ENCODE measurements at places on chromosomes 13 and 19.

- DNase-seq: no peak
These were observed 87.8 kb downstream of the IPO5 start for GRCh38 chr13:98041081-98041820.

- DNase-seq: no peak
These were observed 108.8 kb downstream of the KLF12 start for GRCh38 chr13:74025369-74025768.

- no peak for DNase-seq
These were observed 2.2 kb downstream of the ZNF787 start for GRCh38 chr19:56118666-56119581.

- no peak for DNase-seq
These were observed 579.1 kb downstream of the KCTD12 start for GRCh38 chr13:76307142-76307541.

GRCh38 chr19:35228177-35228930 lies at the start of gene FAM187B:
Gene FAM187B (minus strand): TSS chr19:35228739. CDS start chr19:35228680, 59 bp downstream.
- no peak for DNase-seq

- no peak for DNase-seq
These were observed 409.0 kb downstream of the GPC6 start for GRCh38 chr13:93635616-93636032.

DNA sequence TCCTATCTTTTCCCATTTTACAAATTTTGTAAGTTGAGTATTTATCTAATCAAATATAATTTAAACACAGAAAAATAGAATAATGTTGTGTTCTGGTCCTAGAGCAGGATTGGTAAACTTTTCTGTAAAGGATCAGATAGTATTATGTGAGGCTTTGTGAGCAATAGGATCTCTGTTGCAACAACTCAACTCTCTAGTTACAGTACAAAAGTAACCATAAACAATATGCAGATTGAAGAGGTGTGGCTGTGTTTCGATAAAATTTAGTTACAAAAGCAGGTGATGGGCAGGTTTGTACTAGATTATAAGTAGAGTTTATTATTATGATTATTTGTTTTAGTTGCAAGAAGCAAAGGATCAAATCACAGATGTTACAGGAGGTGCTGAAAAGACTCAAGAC lies 15.2 kb upstream of the C1QTNF9B start:
- no peak for DNase-seq

- no peak for DNase-seq
These were observed 5.2 kb upstream of the LMNB2 start for GRCh38 chr19:2461751-2462634.

DNA sequence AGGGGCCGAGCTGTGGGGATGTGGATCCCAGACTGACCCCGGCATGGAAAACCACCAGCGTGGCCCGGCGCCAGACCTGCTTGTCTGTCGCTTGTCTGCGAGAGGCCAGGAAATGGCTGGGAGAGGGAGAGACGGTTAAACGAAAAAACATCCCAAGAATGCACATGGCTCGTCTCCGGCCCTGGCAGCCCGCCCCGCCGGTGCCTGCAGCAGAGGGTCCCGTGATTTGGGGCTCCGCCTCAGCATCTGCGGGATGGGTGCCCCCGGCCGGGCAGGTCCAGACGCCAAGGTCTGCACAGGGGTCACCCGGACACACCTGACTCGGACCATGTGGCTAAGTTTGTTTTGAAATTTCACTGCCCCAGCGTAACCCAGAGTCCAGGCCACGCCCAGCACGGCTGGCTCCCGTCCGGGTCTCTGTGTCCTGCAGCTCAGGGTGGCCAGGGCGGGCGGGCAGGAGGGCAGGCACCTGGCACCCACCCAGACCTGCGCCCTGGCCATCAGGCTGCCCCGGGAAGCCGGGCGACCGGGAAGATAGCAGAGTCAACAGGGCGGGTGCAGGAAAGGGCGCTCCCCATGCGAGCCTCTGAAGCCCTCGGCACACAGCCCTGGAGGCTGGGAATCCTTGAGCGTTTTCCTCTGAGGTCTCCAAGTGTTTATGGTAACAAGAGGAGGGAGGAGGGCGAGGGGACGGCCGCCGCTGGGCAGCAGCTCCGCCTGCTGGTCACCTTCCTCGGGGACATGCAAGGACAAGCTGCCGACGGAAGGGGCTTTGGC lies 103.2 kb downstream of the GADD45B start:
- no peak for DNase-seq

DNA sequence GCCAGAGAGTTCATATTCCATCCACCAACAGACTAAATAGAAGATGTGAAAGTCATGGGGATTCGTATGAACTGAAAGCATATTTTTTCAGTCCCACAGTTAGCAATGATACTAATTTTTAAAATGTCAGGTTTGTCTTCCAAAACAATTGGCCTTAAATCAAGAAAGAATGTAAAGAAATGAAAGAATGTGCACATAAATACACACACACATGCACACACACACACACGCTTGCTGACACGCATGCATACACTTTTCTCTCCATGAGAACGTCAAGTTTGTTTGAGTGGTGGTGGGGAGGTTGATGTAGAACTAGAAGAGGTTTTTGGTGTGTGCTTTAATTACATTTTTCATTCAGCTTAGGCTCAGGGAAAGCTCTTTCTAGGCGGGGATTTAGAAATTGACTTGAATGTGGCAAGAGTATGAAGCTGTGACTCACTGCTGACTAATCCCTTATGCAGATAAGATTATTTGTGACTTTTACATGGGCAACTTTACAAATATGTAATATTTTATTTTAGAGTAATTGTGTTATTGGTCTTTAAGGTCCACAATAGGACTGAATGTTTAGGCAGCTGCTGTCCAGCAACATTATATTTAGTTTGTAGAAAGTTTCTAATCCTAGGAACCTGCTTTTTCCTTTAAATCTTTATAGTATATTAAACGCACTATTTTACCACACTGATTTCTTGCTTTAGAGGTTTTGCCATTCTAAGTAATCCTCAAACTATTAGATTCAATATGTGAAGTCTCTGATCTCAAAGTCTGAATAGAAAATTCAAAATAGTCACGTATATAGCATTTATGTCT lies 18.8 kb downstream of the FLT1 start:
- no peak for DNase-seq

- DNase-seq: no peak
These were observed 1.7 kb upstream of the FKRP start for GRCh38 chr19:46744005-46744691.

GRCh38 chr13:36163286-36163685 lies 32.1 kb upstream of the DCLK1 start:
- DNase-seq: no peak

DNA sequence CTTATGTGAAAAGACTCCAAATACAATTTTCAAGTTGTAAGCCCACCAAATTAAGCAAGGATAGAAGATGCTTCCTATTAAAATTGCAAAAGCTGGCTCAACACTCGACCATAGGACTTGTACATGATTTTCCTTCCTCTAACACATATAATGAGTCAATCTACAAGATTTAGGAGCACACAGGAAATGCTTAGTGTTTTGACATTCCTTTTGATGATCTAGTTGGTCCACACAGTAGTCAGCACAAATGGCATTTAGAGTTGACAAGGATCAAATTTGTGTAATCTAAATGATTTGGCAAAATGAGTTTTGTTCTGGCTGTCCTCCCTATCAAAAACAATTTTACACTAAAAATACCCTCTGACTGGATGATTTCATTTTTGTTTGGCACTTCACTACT lies 340.2 kb downstream of the DIAPH3 start:
- DNase-seq: no peak

DNA sequence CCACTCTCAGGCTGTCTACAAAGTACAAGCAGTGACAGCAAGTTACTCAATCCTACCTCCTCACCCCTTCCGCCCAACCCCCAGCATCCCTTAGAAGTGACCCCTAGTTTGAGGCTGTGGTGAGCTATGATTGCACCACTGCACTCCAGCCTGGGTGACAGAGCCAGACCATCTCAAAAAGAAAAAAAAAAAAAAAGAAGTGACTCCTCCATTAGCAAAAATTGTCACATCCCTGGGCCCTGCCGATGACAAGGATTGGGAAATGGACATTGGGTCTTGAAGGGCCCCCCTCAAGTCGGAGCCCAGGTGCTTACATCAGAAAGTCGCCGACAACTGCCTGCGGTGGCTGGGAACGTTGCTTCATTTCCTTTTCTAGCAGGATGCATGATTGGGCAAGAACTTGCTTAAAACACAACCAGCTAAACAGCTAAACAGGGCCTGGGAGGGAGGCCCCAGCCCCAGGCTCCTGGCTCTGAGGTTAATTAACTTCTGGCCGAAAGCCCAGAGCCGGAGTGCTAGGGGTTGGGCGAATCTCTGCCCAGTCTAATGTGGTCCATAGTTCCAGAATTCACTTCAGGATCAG lies 15.3 kb downstream of the RAB3D start:
- no peak for DNase-seq

DNA sequence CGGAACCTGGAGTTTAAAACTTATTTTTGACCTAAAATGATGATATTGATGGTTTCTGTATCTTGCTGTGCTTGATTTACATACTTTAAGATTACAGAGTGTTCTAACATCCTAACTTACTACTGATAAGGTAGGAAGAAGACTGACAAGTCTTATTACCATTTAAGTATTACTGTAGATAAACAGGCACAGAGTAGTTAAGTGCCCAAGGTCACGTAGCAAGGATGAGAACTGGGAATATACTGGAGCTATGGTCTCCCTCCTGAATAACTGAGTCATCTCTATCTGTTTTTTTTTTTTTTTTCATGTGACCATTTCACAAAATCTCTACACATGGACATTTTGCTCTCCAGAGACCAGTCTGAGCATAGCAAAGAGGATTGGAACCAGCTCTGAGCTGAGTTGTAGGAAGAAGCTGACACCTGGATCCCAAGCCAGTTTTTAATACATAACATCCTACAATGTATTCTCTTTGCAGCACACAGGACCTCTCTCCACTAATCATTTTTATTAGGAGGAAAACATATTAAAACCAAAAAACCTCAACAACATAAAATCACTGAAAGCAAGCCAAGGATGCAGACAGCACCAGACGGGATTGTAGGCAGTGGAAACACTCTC lies 173.5 kb downstream of the DNAJC15 start:
- DNase-seq: no peak

DNA sequence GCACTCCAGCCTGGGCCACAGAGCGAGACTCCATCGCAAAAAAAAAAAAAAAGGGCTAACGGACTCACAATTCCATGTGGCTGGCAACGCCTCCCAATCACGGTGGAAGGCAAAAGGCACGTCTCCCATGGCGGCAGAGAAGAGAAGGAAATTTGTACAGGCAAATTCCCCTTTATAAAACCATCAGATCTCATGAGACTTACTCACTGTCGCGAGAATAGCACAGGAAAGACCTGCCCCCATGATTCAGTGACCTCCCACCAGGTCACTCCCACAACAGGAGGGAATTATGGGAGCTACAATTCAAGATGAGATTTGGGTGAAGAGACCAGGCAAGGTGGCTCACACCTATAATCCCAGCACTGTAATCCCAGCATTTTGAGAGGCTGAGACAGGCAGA lies 18.7 kb upstream of the NMRK2 start:
- DNase-seq: no peak

DNA sequence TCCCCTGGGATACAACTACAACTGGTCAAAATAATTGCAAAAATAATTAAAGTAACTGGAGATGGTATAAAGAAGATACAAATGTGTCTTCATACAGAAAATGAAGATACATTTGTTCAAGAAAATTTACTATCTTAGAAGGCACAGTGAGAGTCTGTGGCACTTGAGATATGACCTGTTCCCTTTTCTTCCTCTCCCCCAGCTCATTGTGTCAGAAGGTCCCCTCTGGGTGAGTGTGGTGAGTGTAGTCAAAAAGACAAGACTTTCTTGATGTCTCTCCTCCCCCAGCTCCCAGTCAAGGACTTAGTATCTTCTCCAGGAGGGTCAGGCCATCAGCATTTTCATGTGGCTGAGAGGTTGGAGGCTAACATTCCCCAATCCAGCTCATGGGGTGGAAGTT lies 51.7 kb downstream of the EDNRB start:
- DNase-seq: no peak

GRCh38 chr19:51549533-51550324 lies 18.3 kb upstream of the SIGLEC6 start:
- DNase-seq: no peak

GRCh38 chr19:1510442-1510806 lies 2.4 kb downstream of the ADAMTSL5 start:
- DNase-seq: no peak

- DNase-seq: no peak
These were observed 7.9 kb upstream of the GGACT start for GRCh38 chr13:100596516-100596915.

DNA sequence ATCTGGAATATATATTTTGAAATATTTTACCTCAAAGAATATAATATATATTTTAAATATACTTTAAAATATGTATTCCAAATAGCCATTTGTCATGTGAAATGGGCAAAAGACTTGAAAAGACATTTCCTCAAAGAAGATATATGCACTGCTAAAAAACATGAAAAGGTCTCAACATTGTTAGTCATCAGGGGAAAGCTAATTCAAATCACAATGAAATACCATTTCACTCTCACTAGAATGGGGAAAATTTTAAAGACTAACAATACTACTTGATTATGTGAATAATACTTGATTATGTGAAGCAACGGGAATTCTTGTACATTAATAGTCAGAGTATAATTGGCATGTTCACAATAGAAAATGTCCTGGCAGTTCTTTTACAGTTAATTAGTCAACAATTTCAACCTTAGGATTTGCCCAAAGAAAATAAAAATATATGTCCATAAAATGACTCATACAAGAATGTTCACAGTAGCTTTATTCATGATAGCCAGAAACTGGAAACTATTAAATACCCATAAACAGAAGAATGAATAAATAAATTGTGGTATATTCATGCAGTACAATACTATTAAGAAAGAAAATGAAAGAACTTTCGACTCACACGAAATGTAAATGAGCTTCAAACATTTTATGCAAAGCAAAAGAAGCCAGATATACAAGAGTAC lies 6.8 kb upstream of the KBTBD6 start:
- DNase-seq: no peak

DNA sequence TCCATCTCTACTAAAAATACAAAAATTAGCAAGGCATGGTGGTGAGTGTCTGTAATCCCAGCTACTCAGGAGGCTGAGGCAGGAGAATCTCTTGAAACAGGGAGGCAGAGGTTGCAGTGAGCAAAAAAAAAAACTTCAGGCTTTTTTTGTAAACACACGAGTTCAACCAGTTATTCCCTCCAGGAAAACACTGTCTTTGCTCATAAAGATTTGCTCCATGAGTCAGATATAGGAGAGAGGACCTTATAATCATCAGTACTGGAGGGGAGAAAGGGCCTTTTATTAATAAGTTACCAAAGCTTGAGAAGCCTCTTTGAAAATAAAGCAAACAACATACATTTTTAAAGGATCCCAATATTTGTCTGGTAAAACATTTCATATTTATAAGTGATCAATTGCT lies 110.7 kb downstream of the EFNB2 start:
- no peak for DNase-seq

DNA sequence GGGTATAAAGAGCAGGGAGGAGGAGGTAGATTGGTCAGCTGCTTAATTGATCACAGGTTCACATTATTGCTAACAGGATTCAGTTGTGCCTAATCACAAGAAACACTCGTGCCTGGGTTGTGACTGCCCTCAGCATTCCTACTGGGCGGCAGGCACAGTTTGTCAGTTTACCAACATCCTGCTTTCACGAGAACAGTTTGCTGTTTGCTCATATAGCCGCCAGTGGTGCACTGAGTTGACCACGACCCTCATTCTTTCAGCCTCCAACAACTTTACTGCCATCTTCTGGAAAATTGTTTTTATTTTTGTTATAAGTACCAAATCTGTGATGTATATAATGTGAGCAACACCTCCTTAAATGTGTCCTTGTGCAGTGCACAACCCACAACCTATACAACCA lies 16.2 kb upstream of the IFT88 start:
- DNase-seq: no peak
